ENCODE measurements at places on chromosomes 5 and 9. TPM values are rescaled to one million over a fixed set of nuclear protein-coding genes. Genes with fewer than 3 reads are reported as not detected.

DNA sequence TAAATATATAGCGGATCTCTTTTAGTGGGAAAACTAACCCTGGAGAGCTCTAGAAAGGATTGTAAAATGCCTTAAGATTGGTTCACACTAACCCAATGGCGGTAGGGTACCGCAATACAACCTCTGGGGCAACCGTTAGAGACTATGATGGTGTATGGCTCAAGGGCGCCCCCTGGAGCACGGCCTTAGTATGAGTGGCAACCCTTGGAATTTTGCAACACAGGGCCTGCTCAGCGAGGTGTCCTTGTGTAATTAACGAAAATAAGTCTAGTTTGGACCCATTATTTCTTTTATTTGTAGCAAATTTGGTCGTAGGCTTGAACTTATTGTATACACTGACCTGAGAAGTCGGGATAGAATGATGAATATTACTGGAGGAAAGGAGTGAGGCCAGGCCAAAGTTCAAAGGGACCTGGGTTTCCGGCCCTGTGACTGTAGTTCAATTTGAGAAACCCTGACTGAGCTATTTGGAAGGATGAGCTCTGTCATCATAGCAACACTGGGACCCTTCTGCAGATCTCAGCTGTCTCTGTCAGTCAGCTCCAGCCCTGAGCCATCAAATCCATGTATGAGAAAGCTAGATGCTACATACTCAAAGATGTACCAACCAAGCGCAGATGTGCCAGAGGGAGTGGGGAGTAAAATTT is 54.8 kb downstream of the CAMK4 start:
- no peak for DNase-seq

GRCh38 chr5:157172403-157172802 is 6.3 kb upstream of the GARIN3 start:
- no peak for DNase-seq

The MCTP1 gene
- 18.0 TPM for total RNA-seq

DNA sequence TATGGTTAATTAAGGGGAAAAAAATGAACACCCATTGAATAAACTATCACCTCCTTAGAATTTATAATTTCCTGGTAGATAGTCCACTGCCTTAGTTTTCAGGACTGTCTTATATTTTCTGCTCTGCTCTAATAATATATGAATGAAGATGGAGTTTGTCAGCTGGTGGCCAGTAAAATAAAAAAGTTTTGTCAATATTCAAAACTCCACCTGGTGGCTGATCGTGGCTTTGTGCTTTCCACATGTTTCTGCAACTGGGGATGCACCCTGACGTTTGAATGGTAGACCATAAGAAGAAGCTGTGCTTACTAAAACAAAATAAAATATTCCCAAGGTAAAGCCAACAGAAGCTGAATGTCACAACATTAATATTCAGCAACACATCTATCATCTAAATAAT is 286.6 kb upstream of the IZUMO3 start:
- no peak for DNase-seq

GRCh38 chr9:89588271-89588879 is 16.4 kb upstream of the GADD45G start:
- no peak for DNase-seq

- DNase-seq = no peak
Measured at GRCh38 chr5:92635001-92635461, 946.0 kb downstream of the NR2F1-AS1 start.

The GABRA6 gene
- not detected for total RNA-seq

The CCDC192 gene
- total RNA-seq = not detected

GRCh38 chr9:4397917-4398316 is 92.4 kb upstream of the SLC1A1 start:
- no peak for DNase-seq

DNA sequence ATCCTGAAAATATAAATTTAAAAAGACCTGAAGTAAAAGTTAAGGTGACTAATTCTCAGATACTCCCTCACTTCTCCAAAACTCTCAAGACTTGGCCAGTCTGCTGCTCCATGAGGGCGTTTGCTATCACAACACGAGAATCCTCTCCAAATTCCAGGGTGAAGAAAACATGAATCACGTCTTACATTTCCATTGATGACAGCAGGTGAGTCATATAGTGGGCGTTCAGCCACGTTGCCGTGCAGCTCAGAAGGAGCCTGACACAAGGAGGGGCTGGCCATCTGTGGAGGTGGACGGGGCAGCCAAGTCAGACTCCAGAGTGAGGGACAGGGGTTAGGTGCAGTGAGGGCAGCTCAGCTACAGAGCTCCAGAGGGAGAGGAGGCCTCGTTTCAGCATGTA is 555.1 kb upstream of the ADAMTS16 start:
- DNase-seq = peak; percentile 44

The SHROOM1 gene
- 8.0 TPM for total RNA-seq

DNA sequence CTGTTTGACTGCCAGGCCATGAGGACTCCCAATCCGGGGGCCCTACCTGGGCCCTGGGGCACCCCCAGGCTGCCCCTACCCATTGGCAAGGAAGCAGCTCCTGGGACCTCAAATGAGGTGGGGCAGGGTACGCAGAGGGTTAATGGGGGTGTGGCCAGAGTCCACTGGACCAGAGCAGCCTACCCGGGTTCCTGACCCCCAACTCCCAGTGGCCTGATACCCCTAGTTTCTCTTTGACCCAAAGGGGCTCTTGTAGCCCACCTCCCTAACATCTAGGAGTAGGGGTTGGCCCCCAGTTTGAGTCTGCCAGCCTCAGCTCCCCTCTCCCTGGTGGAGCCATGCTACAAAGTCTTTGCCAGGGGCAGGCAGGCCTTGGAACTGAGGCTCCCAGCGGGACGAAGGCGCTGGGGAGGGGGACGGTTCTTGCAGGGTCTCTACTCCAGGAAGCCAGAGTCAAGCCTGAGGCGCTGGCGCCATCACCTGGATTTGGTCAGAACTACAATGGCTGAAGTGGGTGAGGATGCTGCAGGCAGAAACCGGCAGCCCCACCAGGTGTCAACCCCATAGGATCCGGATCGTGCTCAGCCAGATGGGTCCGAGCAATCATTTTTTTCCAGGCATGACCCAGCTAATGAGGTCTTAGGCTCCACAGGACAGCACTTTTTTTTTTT is 8.4 kb upstream of the CERCAM start:
- no peak for DNase-seq

The FOXD4 gene
- total RNA-seq = 0.07 TPM

DNA sequence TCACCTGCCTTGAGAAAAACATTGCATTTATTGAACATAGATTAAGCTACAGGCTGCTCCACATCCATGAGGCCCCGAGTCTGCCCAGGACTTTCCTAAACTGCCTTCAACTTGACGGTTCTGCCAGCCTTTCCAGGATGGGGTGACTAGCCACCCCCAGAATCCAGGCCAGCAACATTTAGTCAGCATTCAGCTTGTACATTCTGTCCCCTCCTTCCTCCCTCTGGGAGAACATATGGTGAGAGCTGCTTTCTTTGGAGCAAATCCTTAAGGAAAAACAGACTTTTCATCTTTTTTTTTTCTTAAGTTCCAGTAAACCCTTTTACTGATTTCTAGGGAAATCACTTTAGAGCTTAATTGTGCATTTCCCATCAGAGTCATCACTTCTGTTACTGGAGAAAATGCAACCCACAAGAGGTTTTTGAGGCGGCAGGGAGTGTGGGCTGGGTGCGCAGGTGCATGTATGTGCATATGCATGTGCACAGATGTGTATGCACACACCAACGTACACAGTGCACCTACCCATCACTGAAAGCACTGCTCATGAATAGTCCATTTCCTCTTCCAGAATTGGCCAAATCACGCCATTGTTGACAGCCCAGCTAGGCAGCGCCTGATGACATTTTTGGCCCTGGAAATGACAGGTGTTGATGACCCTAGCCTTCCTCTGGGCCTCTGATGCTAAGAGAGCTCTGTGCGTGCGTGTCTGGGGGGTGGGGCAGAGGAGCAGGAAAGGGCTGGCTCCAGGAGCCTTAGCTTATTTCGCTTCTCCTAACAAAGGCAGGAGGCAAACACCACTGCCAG is 145.6 kb downstream of the HSD17B3 start:
- no peak for DNase-seq

DNA sequence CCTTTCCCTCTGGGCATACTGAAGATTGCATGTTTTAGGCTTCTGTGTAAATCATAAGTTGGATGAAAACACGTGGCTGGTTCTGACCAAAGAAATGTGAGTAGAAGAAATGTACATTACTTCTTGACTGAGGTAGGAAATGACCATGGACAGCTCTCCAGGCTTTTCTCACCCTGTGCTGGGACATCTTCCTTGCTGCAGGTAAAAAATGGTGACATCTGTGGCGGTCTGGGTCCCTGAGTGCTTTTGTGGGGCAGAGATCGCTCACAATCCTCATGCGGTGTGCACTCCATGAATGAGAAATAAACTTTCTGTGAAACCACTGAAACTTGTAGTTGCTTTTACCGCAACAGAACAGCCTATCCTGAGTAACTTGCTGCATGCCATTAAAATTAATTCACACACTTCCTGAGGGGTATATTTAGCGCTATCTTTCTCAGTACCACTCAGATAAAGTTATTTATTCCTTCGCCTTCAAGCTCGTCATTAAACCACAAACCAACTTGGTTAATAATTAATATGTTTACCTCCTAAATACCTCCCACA is 730.4 kb downstream of the EFNA5 start:
- no peak for DNase-seq

GRCh38 chr5:121525706-121526105 is 326.0 kb upstream of the FTMT start:
- DNase-seq = no peak

DNA sequence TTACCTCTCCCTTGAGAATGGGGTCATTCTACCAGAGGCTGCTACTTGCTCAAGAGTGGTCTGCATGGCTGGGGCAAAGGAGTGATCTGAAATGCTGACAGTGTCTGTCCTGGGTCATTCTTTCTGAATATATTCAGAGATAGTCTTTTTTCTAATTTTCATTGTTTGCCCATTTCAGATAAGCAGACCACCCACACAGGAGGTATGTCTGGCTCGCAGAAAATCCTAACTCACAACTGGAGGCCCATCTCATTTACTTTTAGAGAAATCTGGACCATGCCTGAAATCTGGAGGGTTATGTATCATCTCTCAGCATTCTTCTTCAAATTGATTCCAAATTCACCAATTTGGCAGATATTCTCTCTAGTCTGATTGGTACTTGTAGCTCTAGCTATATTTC is 227.6 kb downstream of the SEC61B start:
- no peak for DNase-seq

DNA sequence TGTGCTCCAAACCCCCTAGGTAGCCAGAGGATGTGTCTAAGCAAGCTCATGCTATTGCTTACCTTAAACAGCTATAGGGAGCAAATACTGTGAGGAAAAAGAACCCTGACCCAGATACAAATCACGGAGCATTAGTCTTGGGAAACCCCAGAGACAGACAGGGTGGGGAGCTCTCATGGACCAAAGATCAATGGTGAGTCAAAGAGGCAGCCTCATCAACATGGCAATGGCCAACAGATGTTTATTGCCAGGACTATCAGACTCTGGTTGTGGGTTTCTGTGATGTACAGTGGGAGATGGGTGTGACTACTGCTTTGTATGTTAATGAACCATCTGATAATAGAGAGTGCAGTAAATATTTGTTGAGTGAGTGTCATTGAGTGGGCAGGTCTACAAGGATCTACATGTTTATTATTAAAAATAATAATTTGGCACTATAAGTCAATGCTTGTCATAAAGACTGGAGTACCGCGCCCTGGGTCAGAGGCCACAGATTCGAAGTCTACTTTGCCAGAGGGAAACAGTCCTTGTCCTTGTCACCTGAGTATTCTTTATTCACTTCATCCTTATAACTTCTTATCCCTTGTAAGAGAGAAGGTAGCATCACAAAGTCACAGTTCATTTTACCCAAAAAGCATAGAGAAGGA is 56.5 kb upstream of the RAI14 start:
- no peak for DNase-seq

The GRIN1 gene
- not detected for total RNA-seq

DNA sequence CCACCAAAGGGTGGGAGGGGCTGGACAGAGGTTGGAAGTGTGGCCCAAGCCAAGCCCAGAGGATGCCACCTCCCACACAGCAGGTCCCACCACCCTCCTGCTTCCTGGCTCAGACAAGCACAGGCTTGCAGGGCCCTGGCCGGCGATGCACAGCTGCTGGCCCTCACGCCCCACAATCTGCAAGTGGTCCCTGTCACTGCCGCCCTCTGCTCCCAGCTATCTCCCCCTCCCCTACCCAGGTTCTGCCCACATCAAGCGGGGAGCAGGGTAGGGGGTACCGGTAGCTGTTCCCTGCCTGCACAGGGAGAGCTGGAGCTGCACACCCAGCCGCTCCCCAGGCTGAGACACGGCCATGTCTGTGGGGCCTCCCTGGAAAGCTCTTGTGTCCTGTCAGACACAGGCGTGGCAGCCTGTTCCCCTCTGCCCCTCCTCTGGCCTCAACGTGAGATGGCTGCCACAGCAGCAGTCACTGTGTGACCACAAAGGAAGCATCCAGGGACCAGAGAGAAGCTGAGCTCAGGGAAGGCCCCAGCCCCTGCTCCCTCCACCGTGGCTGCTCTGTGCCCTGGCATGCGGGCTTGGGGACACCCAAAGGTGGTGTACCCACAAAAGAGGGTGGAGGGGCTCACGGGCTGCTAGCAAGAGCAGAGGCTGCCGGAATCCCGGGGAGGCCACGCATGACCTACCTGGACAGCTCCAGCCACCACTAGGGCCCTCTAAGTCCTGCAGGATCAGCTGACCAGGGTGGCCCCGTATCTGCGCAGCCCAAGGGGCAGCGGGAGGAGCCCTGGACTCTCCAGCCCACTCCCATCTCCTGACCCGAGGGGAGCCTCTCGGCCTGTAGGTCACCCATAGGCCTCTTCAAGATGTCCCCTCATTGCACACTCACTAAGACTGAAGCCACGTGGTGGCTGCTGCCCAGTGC is 10.9 kb upstream of the ZDHHC11 start:
- no peak for DNase-seq

DNA sequence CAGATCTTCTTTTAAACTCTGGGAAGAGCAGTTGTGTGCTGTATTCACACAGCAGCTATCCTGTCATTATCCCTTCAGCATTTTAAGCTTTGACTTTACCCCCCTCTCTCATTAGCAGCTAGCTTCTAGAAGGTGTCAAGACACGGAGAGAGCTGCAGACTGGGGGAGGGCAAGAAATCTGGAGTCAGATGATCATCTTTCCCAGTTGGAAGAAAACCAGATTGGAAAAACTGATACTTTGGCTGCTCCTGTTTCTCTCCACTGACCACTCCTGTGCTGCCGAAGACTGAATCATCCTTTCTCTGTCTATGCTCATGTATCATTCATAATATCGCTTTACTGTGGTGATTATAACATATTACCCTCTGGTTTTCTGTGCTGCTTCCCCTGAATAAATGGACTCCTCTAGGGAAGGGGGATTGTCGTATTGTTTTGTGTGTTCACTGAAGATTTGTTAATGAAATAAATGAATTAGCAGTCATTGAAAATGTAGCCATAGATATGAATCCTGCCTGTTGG is 75.1 kb downstream of the SH3GL2 start:
- DNase-seq = no peak

The CTNNA1 gene
- total RNA-seq = 392 TPM
